ENCODE measurements at places on chromosomes 11 and 22.

GRCh38 chr22:23062616-23063538 lies 7.4 kb upstream of the GNAZ start:
- DNase-seq, result no peak

GRCh38 chr11:11311169-11311568 lies 41.9 kb downstream of the CSNK2A3 start:
- DNase-seq, result no peak

GRCh38 chr22:49735411-49735900 lies 92.2 kb downstream of the BRD1 start:
- DNase-seq, result no peak

DNA sequence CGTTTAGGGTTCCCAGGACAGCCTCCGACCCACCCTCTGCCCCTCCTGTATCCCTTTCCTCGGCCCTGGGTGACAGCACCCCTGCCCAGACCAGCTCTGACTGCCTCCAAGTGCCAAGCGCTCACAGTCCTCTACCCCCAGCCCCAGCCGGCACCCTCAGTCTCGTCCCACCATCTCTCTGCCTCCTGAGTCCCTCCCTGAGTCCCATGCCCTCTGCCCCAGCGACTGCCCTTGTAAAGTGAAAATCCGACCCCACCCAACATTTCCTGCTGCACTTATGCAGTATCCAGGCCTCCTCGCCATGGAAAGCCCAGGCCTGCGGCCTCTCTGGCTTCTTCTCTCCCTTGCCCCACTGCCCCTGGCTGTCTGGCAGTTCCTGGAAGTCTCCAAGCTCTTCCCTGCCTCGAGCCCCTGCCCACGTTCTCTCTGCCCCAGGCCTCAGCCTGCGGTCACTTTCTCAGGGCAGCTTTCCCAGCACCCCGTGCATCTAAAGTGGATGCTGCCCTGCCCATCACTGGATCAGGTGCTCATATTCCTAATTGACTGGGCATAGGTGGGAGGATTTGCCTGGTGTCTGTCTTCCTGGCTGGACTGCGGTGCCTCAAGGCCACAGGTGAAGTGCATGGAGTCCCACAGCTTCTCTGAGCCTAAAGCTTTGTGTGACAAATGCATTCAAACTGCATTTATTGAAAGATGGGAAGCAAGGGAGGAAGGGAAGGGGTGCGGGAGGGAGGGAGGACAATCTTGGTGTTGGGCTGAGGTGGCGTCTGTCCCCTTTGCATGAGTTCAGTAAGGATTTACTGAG lies 17.7 kb upstream of the IL2RB start:
- no peak for DNase-seq

DNA sequence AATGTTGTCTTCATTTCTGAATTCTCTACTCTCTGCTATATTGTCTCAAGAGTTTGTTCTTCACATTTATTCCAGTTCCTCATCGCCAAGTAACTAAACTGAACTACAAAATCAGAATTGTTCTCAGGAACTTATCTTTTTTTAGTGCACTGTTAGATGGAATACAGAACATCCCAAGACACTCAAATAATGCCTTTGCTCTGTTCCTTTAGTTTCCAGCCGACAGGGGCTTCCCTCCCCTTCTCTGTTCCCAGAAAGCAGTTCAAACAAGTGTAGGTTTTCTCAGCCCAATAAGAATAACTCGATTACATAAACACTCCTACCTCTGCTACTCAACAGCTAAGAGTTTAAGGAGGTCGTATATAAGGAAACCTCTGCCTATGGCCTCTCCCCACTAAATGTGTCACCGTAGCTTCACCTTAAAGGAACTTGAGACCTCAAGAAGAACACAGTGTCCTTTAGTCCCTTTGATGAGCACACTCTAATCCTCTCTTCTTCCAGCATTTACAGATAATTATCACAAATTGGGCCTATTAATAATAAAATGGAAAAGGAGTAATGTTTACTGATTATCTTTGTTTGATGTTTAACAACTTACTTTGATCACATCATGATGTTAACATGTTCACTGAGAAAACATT lies 6.9 kb downstream of the POU2AF3 start:
- no peak for DNase-seq

DNA sequence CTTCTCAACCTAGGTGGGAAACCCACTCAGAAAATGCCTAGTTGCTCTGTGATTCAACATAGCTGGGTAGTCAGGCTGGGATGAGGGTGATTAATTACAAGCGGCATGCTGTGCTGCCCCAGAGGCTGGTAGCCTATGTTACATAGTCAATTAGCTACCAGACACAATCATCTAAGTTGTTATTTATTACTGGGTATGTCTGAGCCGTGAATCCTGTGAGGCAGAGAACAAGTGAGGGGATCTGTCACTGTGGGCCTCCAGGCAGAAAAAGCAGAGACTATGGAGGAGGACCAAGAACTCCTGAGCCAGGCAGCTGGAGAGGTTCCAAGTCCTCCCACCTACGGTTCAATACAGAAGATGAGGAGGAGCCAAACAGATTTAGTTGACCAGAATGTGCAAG lies 186.6 kb upstream of the BDNF start:
- no peak for DNase-seq

GRCh38 chr11:112100462-112100861 lies 13.8 kb downstream of the SDHD start:
- no peak for DNase-seq

GRCh38 chr11:9688716-9689511 lies 25.0 kb downstream of the SWAP70 start:
- peak; percentile 14 for DNase-seq

DNA sequence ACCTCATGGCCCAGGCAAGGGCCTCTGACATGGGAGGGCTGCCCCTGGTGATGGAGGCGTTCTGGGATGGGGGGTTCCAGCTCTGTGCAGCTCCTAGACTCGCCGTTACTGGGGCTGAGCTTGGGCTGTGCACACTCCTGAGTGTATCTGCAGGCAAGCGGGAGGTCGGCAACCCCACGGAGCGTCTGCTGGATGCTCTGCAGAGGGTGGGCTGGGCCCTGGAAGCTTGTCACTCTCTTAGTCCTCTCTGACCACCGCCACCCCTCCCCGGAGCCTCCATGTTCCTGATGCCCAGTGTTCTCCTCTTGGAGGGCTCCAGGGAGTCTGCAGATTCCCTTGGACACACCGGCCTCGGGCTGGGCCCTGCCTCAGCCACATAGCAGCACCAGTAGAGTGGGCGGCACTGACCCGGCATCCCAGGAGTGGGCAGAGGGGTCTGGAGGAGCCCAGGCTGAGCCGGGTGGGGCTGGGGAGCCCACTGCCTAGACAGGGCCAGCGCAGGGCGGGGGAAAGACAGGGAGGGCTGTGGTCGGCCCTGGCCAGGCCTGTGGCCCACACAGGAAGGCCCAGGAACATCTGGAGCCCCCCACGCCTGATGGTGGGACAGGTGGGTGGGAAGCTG lies 20.6 kb upstream of the MUC5B start:
- no peak for DNase-seq

- no peak for DNase-seq
Observed at GRCh38 chr11:65290448-65291165, 24.1 kb upstream of the CDC42EP2 start.

DNA sequence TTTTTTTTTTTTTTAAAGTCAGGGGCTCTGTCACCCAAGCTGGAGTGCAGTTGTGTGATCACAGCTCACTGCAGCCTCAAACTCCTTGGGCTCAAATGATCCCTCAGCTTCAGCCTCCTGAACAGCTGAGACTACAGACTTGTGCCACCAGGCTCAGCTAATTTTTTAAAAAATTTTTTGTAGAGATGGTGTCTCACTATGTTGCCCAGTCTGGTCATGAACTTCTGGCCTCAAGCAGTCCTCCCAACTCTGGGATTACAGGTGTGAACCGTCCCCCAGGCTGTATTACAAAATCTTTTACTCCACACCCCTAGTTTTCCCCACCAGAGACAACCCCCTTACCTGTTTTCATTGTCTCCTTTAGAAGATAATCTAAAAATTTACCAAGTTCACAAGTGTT lies 1.9 kb downstream of the CCDC117 start:
- no peak for DNase-seq
